CD8-positive, alpha-beta memory T cell (primary cell): ENCODE measurements at places on chromosomes 5 and 9. TPM values are rescaled to one million over a fixed set of nuclear protein-coding genes. Genes with fewer than 3 reads are reported as not detected.

DNA sequence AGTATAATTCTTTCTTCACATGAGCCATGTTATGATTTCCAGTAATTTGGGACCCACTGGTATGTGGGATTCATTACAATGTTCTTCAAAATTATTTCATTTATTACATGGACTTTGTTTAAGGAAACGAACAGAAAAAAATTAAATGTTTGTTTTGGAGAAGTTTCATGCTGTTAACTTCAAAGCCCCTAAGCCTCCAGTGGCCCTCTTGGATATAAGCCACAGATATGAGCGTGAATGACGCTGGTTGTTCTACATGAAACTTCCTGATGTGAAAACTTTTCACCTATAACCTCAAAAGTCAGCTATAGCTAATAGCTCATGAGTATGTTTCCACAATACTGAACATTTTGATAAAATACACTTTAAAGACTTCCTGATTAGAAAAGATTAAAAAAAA lies 334.2 kb downstream of the PDE4D start:
- no peak for DNase-seq

DNA sequence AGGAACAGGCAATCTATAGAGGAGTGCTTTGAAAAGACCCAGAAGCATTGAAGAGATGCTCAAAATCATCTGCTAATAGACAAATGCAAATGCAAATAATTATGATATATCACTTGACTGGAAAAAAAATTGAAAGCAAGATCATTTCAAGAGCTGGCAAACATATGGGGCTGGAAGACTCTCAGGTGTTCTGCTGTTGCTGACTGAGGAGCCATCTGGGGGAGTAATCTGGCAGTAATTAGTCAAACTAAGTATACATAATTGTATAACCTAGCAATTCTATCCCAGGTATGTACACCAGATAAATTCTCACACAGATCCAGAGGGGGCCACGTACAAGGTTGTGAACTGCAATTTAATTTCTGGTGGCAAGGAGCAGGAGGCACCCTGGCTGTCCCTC lies 4.6 kb upstream of the HMHB1 start:
- DNase-seq, result no peak

DNA sequence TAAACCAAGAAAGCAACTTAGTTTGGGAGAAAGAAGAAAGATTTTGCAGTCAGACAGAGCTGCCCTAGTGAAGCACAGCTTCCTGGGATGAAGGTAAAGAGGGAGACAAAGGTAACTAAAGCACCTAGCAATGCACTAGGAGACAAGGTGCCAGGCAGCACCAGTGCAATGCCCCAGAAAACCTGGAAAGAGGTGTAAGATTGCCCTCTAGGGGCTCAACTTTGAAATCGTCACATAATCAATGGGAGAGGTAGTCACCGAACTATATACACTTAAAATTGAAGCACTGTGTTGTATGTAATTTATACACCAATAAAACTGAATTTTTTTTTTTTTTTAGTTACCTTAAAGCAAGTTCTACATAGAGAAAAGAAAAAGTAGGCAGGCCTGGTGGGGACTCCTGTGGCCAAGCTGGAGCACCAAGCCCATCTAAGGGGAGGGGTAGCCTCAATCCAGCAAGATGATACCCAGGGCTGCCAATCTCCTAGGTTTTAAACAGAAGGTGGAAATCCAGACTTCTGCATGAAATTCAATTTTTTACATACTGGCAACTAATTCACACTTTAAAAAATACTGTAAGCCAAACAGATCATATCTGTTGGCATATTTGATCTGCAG lies 48.2 kb downstream of the CDK5RAP2 start:
- DNase-seq, result no peak

GRCh38 chr5:72412283-72413055 lies 92.3 kb downstream of the PTCD2 start:
- no peak for DNase-seq

GRCh38 chr5:102561894-102562760 lies 63.3 kb upstream of the SLCO6A1 start:
- no peak for DNase-seq

- DNase-seq, result no peak
Observed at GRCh38 chr5:16852251-16853005, 83.7 kb downstream of the MYO10 start.

GRCh38 chr9:35905051-35905781 lies 786 bp upstream of the HRCT1 start:
- no peak for DNase-seq

DNA sequence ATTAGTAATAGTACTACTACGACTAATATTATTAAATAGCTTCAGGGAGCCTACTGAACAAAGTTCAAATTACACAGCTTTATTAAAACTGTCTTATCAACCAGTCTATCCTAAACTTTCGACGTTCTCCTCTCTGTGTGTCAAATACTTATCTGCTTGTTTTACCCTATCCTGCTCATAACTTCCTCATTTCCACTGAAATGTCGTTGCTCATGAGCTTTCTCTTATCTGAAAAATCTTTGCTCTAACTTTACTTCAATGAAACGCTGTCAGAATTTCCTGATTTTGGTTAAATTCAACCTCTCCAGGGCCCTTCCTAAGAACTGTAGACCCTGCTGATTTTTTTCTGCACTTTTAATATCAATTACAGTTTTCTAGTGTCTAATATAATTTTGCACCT lies 1431.0 kb upstream of the WWC1 start:
- no peak for DNase-seq

DNA sequence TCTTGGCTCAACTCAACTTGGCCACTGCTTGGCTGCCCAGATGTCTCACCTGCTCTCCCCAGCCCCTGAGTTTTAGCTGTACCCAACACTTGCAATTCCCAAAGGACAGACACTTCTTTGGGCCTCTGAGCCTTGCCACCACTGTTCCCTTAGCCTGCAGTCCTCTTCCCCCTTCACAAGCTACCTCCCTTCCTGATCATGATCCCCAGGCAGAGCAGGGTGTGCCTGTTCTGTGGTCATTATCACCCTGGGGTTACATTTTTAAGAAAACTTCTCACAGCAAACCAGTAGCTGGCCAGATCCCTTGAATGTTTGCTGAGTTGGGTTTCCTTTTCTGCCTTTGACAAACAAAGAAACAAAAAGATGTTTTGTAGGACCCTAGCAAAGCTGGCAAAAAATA lies 87.5 kb upstream of the PRRC1 start:
- no peak for DNase-seq

- no peak for DNase-seq
Observed at GRCh38 chr9:22214497-22215031, 205.5 kb upstream of the CDKN2B start.

GRCh38 chr9:30574355-30575151 lies 1809.9 kb upstream of the ACO1 start:
- DNase-seq, result no peak

- DNase-seq, result no peak
Observed at GRCh38 chr9:21294364-21294774, 10.7 kb downstream of the IFNA5 start.

DNA sequence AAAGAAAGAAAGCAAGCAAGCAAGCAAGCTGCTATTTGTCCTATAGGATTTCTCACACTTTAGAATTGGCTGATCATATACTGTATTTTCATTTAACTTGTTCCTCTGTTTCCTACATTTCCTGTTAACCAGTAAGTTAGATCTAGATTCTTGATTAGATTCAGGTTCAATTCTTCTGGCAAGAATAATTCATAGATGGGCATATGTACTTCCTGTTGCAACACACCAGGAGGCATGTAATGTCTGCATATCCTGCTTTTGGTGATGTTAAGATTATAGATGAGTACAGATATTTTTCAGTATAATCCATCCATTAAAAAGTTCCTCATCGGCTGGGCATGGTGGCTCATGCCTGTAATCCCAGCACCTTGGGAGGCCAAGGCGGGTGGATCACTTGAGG lies 10.8 kb upstream of the KIF27 start:
- no peak for DNase-seq

DNA sequence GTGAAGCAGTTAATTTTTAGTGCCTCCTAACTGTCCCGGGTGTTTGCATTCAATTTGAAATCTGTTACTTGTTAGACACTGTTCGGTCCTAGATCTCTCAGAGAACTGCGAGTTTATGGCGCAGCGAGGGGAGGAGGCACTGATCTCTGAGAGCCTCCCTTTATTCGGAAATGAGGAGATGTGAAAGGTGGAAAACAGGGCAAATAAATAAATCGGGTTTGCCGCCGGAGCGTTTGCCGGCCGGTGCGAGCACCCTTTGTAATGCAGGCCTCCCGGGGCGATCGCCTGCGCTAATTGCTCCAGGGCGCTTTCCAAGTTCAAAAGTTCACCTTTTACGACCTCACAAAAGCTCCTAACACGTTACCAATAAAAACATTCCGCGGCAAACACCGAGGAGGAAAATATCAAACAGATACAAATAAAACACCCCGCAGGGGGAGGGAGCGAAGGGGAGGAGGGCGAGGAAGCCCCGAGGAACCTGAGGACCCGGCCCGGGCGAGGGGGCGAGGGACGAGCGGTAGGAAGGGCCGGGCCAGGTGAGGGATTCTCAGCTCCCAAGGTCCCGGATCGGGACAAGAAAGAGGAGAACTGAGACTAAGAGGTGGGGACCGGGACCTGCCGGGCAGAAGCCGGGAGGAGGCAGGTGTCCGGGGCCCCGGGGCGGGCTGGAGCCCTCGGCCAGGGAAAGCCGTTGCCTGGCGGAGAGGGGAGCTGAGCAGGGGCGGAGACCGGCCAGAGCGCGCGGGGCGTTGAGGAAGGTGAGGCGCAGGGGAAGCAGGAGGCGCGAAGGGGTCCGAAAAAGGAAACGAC lies 1.4 kb downstream of the NR6A1 start:
- no peak for DNase-seq

DNA sequence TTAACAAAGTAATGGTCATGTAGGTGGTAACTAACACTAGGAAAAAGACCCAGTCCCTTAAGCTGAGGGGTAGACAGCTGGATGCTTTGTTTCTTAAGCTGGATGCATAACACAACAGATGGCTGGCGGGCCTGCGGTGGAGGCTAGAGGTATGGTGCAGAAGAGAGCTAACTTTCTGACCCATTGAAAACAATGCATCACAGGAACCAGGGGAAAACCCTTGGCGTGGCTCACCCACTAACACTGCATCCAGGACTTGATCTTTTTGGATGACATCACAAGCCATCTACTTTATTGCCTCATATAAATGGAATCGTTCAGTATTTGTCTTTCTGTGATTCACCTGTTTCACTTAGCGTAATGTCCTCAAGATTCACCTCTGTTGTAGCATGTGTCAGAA lies 138.7 kb downstream of the AUH start:
- no peak for DNase-seq

- DNase-seq, result no peak
Observed at GRCh38 chr5:40410964-40411635, 268.6 kb upstream of the PTGER4 start.

DNA sequence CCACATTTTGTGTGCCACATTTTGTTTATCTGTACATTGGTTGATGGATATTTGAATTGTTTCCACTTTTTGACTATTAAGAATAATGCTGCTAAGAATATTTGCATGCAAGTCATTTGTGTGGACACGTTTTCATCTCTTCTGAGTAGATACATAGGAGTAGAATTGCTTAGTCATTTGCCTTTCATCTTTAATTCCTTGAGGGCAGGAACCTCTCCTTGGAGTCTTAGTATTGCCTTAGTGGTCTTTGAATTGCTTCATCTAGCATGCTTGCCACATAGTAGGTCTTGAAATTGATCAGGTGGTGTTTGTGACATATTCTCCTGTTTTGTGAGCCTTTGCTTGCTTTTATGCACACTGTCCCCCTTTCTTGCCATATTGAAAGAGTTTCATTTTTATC lies 128.5 kb downstream of the NR3C1 start:
- DNase-seq, result no peak

GRCh38 chr5:143182901-143183820 lies 220.3 kb downstream of the NR3C1 start:
- no peak for DNase-seq

DNA sequence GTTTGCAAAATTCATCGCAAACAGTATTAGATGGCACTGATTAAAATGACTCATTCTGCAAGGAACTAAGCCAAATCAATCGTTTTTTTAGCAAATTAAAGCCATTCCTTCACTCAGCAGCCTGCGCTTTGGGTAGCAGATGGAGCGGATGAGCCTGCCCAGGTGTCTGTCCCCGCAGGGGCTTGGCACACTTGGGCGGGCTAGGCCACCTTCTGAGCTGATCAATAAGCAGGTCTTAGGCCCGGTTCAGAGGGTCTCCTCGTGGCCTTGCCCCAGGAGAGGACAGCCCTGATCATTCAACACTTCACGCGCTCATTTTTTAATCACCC lies 78.0 kb upstream of the FCN1 start:
- no peak for DNase-seq

DNA sequence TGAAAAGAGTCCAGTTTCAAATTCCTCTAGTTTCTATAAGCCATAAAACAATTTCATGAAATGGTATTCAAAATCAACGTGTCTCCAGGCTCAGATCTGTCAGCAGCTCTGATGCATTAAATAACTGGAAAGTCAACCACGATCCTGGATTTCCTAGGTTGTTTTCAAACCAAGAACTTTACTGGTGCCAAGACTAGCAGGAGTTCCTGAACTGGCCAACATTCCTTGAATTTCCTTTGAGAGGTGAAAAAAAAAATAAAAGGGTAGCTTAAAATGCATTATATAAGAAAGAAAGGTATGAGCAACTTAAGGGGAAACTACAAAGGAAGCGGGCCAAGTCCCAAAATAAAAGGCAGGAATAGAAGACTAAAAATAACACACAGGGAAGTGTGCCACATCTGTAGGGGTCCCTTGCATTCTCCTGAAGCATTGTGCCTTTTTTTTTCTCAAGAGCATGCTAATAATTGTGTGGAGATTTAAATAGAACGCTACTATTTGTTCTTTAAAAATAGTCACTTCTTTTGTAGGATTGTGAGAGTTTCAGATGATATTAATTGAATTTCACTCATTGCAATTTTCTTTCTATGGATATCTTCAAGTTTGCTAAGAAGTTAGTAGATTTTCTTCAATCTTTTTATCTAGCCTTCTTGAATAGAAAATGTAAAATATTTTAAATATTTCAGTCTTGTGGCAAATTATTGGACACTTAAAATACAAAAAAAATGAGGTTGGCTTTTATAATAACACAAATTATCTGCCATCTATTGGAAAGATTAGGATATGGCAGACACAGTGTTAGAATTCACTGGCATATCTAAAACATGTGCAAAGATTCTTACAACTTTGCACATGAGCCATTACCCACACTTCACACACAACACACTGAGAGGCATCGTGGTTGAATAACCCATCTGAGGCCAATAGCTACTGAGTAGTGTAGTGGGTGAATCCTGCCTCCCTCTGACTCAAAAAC lies 15.3 kb downstream of the ESM1 start:
- DNase-seq, result no peak

DNA sequence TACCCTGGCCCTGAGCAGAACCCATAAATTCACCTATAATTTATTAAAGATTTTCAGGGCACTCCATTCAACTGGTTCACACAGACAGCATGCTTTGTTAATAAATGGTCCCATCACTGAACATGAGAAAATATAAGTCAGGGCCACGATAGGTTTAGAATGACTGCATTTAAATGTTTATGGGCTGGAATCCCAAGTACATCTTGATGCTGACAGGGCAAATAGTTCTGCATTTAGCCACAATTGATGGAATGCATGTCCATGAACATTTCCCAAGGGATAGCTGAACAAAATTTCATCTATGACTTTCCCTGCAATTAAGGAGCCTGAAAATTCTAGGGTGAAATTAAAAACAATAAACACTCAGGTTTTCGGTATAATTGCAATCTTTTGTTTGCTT lies 124.5 kb downstream of the CAAP1 start:
- no peak for DNase-seq

CNTNAP3 gene
- total RNA-seq, result not detected

TTC16 gene
- total RNA-seq, result 1.8 TPM

WNT8A gene
- not detected for total RNA-seq

P4HA2 gene
- 7.9 TPM for total RNA-seq
